ENCODE measurements at places on chromosomes 1 and 21.
A peak's percentile ranks its signal among the peaks of the same experiment; 100 is the strongest.

GRCh38 chr1:2251786-2252185 lies 23.7 kb downstream of the SKI start:
- peak; percentile 34 for DNase-seq

DNA sequence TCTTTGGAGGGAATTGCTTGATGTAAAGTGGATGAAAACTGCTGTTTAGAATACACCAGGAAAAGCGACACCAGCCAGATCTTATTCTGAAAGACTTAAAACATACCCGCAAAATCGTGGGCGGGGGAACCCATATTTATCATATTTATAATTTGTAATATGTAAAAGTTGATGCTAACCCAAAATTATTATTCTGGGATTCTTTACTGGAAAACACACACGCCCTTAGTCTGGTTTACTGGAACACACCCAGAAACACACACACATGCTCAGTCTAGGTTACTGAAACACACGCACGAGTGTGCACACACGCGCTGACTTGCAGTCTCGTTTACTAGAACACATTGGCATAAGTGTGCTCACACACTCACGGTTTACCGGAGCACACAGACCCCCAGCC lies 32.5 kb downstream of the ATP5PO start:
- no peak for DNase-seq

GRCh38 chr1:219088778-219089557 lies 84.7 kb upstream of the LYPLAL1 start:
- no peak for DNase-seq

GRCh38 chr1:224014330-224014649 lies 99.6 kb upstream of the FBXO28 start:
- no peak for DNase-seq

GRCh38 chr1:209318181-209319056 lies 265.1 kb upstream of the CAMK1G start:
- DNase-seq: no peak

DNA sequence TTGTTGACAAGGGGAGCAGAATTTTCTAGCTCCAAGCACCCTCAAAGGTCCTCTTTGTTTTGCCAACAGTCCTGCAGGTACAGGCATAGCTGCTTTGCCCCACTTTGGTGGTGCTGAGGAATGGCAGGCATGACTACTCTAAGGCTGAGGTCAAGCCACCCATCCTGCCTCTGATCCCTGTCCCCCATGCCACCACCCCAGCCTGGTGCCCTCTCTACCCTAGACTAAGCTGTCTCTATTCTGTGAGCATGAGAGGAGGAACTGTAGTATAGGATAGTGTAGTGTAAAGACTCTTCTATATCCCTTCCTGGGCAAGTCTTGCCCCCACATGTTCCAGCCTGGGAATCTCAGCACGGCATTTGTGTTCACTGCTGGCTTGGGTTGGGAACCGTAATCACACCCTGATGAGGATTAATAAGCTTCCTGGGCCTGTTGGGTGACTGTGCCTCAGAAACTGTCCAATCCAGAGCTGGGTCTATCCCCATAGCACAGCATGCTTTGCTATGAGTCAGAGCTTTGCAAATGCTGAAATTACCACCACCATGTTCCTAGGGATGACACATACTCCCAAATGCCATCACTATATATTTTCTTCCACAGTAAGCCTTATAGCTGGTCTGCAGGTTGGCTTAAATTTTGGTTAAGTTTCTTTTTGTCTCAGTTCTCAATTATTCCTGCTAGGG lies 105.7 kb upstream of the PPP2R5A start:
- peak; percentile 7 for DNase-seq

- DNase-seq: no peak
Observed at GRCh38 chr1:8077602-8078001, 51.5 kb upstream of the ERRFI1 start.

GRCh38 chr1:209652873-209653401 lies 712 bp upstream of the LAMB3 start:
- peak; percentile 67 for DNase-seq

DNA sequence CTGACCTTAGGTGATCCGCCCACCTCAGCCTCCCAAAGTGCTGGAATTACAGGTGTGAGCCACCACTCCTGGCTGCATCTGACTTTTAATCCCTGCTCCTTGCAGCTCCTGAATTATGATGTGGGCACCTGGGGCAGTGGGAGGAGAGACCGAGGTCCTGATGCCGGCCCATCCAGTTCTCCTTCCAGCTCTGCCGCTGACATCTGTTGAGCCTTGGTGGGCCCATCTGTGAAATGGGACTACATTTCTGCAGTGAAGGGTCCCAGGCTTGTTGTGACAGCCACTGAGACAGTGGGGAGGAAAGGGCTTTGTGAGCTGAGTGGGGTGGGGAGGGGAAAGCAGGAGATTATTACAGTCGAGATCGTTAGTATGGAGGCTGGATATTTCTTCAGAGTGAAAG lies 11.8 kb downstream of the PLA2G2F start:
- no peak for DNase-seq

DNA sequence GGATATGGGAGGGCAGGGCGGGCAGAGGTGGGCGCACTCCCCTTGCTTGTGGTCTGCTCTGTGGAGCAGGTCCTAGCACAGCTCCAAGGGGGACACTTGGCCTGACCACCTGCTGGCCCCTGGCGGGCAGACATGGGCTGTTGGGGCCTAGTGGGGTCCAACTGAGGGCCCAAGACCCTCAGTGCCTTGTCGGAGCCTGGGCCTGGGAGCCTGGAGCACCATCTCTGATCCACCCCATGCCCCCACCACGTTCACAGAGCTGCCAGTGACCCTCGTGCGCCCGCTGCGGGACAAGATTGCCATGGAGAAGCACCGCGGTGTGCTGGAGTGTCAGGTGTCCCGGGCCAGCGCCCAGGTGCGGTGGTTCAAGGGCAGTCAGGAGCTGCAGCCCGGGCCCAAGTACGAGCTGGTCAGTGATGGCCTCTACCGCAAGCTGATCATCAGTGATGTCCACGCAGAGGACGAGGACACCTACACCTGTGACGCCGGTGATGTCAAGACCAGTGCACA lies 70.6 kb downstream of the OBSCN start:
- DNase-seq: no peak

DNA sequence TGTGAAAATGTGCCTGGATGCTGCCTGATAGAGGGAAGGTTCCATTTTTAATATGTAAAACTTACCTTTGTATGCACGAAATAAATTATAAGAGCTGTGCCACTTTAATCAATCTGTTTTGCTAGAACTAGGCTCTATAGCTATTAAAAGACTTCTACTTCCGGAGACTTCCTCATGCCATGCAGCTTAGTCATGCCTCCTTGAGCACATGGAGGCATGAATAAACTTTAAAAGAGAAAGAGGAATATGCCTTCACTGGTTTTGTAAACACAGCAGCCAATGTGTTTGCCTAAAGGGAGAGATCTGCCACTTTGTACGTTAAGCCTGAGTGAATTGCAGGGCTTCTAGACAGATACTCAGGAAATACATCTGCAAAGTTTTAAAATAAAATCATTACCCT lies 604.6 kb downstream of the LRRIQ3 start:
- DNase-seq: no peak

- DNase-seq: no peak
Observed at GRCh38 chr21:45551316-45551715, 9.1 kb upstream of the SLC19A1 start.

- no peak for DNase-seq
Observed at GRCh38 chr1:45335855-45336324, 4.1 kb upstream of the TOE1 start.

DNA sequence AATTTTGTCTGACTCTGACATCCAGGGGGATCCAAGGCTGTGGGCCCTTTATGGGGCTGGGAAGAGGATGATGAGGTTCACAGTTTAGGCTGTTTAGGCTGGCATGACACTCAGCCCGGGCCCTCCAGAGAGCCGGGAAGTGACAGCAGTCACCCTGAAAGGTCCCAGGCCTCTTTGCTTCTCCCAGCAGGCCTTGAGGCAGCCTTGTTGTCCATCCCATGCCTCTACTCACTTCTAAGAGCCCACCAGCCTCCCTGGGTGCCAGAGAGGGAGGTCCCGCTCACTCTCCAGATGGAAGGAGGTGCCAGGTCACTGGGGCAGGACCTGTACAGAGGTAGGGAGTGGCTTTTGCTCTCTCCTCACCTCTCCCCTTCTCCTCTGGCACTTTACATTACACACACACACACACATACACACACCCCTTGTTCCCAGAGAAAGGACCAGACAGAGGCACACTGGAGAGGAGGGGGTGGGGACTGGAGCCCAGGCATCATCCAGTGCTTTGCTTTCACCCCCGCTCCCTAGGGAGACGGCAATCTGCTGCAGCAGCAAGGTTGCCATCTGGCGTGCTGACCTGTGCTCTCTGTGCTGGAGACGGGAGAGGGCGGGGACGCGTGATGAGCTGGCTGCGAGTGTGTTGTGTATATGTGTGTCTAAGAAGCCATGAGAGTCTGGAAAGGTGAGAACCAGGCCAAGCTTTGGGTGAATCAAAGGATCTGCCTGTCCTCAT lies 4.6 kb downstream of the KLHDC8A start:
- DNase-seq: peak; percentile 89

- peak; percentile 78 for DNase-seq
Observed at GRCh38 chr1:119631433-119632102, 16.5 kb downstream of the ZNF697 start.

DNA sequence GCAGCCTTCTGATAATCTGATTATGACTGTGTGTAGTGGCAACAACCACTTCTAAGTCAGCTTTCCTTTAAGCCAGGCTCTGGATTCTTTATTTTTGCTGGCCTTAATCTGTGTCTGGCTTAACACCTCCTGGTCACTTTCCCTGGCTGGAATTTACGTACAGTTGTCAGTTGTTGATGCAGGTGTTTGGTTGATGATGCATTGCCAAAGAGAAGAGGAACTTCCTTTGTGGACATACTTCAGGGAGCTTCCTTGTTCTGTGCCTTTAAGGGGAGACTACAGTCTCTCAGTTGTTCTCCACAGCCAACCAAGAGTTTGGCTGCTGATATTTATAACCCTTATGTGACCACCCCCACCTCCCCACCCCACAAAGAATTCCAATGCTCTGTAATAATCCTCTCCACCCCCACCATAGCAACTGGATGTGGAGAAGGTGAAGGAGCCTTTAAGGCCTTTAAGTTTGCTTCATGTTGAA lies 96.0 kb upstream of the BMP8A start:
- DNase-seq: peak; percentile 51

GRCh38 chr21:37039411-37040075 lies 33.0 kb downstream of the RIPPLY3 start:
- DNase-seq: no peak

- peak; percentile 51 for DNase-seq
Observed at GRCh38 chr1:213381572-213382084, 330.6 kb downstream of the RPS6KC1 start.

DNA sequence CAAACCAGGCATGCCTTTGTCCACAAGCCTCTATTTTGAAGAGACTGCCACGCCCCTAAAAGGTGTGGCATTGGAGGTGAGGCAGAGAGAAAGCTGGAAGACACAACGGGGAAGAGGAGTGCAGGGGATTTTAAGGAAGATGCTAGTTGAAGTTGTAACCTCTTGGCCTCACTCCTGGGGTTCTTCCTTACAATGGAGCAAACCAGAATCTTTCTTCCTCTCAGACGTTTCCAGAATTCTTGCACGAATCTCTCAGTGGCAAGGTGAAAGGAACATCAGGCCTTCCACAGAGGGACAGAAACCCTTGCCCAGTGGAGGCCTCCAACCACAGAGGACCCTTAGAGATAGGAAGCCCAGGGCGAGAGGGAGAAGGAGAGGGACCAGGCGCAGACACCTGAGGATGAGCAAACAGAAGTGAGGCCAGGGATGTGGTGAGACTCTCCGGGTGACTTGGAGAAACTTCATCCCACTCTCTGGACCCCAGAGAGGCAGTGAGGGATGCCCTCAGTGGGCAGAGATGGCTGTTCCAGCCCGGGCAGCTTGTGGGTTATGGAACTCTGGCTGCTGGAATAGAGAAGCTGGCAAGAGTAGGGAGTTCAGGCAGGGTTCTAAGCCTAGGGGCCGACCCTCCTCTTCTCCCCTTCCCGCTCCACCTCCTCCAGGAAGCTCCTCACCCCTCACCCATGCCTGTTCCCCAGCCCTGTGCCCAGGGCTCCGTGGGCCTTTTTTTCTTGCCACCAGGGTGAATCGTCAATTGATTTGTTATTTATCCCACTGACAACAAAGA lies 136.8 kb upstream of the RUNX3 start:
- DNase-seq: no peak

DNA sequence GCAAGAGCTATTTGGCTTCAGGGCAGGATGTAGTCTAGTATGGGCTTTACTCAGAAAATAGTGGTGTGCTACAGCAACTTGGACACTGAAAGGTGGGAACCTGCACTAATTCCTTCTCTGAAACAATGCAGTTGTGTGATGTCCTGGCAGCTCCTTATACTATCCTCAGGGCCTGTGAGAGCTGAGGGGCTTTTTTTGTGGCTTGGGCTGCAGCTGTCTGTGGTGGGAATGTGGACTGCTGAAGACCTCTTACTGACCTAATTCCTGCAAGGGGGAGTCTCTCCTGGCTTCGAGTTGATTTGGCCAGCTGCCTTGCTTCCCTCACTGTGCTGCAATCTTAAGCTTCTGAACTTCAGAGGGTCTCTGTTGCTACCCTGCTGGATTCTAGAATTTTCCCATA lies 22.3 kb upstream of the CHODL start:
- DNase-seq: no peak

DNA sequence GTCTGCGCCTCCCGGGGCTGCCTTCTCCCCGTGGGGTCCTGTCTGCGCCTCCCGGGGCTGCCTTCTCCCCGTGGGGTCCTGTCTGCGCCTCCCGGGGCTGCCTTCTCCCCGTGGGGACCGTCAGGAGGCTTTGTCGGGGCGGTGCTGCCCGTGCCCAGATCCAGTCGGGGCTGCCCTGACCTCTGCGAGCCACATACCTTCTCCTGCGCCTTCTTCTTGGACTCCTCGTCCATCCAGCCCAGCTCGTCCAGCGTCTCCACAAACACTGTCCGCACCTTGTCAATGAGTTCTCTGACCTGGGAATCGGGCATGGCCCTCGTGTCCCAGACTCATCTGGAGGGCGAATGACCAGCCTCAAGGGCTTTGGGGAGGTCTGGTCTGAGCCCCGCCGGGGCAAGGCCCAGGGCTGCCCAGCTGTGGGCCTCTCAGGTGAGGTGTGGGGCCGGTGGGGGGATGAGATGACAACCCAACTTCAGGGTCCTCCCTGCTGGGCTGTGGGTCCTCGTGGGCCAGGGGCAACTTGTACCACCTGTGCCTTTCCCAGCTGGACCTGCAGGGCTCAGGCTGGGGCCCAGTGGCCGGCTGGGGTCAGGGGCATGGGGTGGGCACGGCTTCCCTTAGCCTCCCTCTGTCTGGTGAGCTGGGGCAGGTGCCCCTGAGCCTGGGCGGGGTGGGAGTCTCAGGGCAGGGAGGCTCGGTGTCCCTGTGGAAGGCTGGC lies 9.4 kb downstream of the PRXL2B start:
- no peak for DNase-seq

- DNase-seq: peak; percentile 35
Observed at GRCh38 chr1:69246710-69247109, 321.0 kb upstream of the LRRC7 start.

GRCh38 chr1:200217703-200218102 lies 190.2 kb downstream of the NR5A2 start:
- no peak for DNase-seq

GRCh38 chr1:5975133-5975880 lies 16.9 kb downstream of the NPHP4 start:
- DNase-seq: peak; percentile 79

All from eye (tissue), 1 donor.